ENCODE measurements at places on chromosomes 5 and 9.

DNA sequence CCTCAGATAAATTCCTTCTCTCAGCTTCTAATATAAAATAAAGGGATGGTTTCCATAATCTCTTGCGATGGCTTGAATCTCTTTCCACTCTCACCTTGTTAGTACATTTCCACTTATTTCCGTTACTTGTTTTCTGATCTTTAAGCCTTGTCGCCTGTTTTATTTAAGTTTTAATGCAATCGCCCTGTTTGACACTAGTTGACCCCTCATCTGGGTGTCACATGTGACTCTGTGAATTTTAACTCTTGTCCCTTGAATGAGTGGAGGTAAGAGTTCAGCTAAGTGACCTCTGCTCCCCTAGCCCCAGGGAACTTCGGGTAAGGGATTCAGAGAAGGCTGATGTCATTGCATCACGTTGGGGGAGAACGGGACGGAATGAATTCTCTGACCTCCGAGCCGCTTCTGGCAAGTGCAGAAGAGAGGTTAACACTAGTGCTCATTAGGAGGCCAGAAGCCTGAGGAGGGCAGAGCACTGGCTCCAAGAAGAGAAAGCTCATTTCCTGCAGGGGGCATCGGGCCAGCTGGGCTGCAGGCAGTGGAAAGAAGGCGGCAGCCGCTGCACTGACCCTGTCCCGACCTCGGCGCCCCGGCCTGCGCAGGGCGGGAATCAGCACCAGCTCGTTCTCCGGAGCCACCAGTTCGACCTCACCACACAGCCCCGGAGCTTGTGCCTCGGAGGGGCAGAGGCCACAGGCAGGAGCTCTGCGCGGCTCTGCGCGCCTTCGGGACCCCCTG is 569 bp downstream of the HINT2 start:
- no peak for DNase-seq

DNA sequence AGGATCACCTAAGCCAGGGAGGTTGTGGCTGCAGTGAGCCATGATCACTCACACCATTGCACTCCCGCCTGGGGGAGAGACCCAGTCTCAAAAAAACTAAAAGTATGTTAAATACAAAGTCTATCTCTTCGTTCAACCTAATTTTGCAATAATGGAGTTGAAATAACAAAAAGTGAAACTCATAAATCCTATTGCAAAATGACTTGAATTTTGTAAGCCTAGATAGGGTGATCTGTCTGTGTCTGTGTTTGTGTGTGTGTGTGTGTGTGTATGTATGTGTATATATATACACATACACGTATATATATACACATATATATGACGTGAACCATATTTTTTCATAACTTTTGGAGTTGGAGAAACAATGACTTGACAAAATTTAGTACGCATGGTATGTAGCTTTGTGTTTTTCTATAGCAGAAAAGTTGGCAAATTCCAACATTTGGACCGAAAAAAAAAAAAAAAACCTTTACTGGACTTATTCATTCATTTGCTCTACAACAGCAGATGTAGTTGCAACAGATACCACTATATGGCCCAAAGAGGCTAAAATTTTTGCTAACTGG is 76.9 kb upstream of the CDH6 start:
- no peak for DNase-seq

DNA sequence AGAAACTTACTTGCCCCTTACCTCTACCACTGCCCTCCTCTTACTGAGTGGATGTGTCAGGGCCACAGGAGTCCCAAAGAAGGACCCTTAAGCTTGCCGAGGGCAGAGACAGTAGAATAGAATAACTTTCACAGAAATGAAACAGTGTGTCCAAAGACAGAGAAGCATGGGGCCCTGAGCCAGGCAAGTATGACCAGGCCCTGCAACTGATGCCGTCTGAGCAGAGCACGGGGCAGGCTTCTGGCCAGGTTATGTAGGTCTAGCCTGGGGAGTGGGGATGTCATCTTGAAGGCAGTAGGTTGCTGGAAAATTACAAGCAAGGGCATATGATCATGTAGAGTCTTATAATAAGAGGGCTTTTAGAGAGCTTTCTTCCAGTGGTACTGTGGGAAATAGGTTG is 415.4 kb downstream of the KDM4C start:
- DNase-seq, result no peak

GRCh38 chr5:149429839-149430721 is 51.0 kb upstream of the IL17B start:
- no peak for DNase-seq

- DNase-seq, result no peak
These were observed 3.2 kb downstream of the ELL2 start for GRCh38 chr5:95958310-95959014.

- no peak for DNase-seq
These were observed 4.1 kb upstream of the TOR1A start for GRCh38 chr9:129828051-129828450.

GRCh38 chr5:31232273-31232888 is 38.9 kb downstream of the CDH6 start:
- DNase-seq, result no peak

GRCh38 chr5:71658916-71659662 is 60.0 kb upstream of the CARTPT start:
- no peak for DNase-seq

Measured in CD4-positive, alpha-beta memory T cell (primary cell).